ENCODE measurements at places on chromosomes 7 and 10.
A peak's percentile ranks its signal among the peaks of the same experiment; 100 is the strongest.

DNA sequence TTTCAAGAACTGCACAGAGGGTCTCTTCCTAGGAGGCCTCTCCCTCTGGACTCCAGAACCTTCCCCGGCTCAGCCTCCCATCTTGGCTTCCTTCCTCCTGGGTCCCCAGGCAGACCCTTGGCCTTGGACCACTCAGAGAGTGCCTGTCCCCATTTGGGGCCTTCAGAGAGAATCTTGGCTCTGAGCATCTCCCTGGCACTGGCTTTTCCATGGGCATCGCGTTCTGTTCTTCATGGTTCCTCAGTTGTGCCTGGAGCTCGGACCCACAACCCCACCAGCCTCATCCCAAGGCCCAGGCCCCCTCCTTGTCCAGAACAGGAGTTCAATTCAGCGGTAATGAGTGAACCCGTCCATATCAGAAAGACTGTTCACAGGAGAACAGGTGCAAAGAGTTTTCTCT is 73.4 kb downstream of the VIPR2 start:
- no peak for DNase-seq

- peak; percentile 79 for DNase-seq
These were observed 28.1 kb downstream of the EPHB4 start for GRCh38 chr7:100799037-100799896.

- no peak for DNase-seq
These were observed 64.7 kb downstream of the CREB3L2 start for GRCh38 chr7:137937202-137937560.

GRCh38 chr7:131225619-131226513 is 101.8 kb upstream of the MKLN1 start:
- no peak for DNase-seq

DNA sequence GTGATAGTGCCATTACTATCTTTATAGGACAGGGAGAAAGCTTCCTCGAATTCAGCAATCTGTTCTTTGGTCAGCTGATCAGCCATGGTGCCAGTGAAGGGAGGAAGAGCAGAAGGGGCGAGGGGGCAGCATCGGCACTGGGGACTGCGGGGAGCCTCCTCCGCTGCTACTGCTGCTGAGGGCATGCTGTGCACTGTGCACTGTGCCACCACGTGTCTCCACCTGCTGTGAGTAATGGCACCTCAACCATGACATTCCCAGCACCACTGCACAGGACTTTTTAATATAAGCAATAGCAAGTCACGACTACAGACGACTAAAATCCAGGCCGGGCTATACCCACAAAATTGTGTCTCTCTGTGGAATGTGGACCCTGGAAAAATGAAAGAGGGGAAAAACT is 105.0 kb upstream of the LANCL2 start:
- DNase-seq, result no peak

GRCh38 chr7:107609811-107610261 is 29.8 kb downstream of the BCAP29 start:
- DNase-seq, result no peak

GRCh38 chr7:2635810-2636701 is 4.3 kb downstream of the TTYH3 start:
- DNase-seq, result no peak

- no peak for DNase-seq
These were observed 765.5 kb upstream of the SORCS1 start for GRCh38 chr10:107930037-107930436.

GRCh38 chr10:119658274-119658673 is 7.1 kb downstream of the BAG3 start:
- peak; percentile 36 for DNase-seq

DNA sequence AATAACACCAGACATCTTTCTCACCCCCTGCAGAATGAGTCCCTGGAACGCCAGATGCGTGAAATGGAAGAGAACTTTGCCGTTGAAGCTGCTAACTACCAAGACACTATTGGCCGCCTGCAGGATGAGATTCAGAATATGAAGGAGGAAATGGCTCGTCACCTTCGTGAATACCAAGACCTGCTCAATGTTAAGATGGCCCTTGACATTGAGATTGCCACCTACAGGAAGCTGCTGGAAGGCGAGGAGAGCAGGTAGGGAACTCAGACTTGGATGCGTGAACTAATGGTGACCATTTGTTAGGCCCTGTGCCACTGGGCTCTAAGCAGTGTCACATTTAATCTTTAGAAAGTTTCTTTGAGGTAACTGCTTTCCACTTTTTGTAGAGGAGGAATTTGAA is 7.1 kb downstream of the VIM start:
- DNase-seq, result peak; percentile 33

- DNase-seq, result no peak
These were observed 475.1 kb upstream of the FZD8 start for GRCh38 chr10:36117231-36117630.

DNA sequence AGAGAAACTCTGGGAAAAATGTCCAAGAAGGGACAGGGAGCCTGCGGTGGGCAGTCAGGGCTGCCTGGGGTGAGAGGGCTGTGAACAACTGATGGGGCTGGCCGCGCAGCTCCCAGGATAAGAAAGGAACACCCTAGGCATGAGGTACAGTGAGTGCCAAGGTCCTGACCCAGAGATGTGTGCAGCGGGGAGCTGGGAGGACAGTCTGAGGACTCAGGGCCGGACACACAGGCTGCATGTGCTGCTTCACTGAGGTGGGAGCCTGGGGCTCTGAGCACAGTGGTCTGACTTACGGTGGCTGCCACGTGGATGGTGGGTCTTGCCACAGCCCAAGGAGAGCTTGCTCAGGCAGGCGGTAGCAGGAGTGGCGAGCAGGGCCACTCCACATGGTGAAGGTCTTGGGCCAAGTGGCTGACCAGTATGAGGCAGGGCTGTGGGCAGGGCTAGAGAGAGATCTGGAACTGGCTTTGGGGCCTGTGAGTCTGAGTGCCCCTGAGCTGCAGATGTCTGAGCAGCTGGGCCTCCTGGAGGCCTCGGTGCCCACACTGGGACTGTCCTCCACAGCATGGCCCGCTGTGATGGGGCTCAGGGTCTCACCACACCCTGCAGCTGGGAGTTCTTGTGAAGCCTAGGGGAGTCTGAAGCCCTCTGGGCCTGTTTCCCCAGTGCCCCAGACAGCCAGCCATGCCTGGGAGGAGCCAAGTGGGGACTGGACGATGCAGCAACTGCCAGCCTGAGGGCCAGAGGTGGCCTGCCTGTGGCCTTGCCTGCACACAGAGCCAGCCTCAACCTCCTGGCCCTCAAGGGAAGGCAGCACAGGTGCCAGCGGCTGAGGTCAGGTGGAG is 60.3 kb downstream of the RASGEF1A start:
- no peak for DNase-seq

DNA sequence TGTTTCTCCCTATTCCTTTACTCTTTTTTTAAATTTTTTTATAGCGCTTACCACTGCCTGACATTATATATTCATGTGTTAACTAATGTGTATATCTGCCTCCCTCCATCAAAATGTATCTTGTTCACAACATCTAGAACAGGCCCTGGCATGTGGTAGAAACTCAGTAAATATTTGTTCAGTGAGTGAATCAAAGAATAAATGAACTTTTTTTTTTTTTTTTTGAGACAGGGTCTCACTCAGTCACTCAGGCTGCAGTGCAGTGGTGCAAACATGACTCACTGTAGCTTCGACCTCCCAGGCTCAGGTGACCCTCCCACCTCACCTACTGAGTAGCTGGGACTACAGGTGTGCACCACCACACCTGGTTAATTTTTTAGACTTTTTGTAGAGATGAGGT is 7.5 kb upstream of the CALD1 start:
- no peak for DNase-seq

- DNase-seq, result no peak
These were observed 56.1 kb downstream of the CDK1 start for GRCh38 chr10:60834401-60834800.

- no peak for DNase-seq
These were observed 141.1 kb downstream of the MAPK8 start for GRCh38 chr10:48447356-48448215.

GRCh38 chr7:76222333-76222732 is 20.6 kb downstream of the SRRM3 start:
- DNase-seq, result no peak

GRCh38 chr7:122827763-122828162 is 58.5 kb downstream of the CADPS2 start:
- no peak for DNase-seq

DNA sequence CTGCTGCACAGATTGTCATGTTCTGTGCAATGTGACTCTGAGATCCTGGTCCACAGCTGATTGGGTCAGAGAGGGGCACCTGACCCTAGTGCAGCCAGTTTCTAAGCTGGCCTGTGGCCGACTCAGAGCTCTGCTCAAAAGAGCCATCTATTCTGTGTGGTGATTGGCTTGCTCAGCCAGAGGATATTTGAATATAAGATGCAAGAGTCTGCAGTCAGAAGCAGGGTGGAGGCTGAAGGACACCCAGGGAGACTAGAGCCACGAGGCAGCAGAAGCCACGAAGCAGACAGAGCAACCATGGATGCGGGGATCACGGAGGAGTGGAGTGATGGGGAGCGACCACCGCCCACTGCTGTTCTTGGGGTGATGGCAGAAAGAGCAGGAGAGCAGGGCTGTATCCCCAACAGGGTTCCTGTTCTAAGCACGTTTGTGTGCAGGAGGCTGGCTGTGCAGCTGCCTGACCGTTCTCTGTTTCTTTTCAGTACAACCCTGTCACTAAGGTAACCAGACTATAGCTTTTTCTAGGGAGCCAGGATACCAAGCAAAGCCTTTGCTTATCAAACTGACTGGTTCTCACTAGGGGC is 19.5 kb upstream of the RHEB start:
- peak; percentile 81 for DNase-seq

DNA sequence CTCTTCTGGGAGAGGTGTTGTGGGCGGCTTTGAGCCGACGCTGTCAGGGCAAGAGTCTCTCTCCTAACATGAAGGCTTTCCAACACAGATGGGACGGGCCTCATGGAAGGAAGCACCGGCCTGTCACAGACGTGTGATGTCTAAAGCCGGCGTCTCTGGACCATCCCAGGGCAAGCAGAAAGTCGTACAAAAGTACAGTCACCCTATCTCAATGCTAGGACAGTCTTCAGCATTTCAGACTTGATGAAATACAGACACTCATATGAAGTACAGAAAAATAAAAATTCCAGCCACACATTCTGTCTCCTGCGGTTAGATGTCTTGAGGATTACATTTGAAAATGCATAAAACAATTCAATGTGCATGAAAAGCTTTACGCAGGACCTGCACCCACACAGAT is 30.6 kb downstream of the CYP2W1 start:
- no peak for DNase-seq

- peak; percentile 73 for DNase-seq
These were observed 21.4 kb upstream of the VOPP1 start for GRCh38 chr7:55593515-55594318.

GRCh38 chr10:76430061-76430645 is 998.7 kb downstream of the LRMDA start:
- no peak for DNase-seq
